ENCODE measurements at places on chromosomes 4 and X. TPM values are rescaled to one million over a fixed set of nuclear protein-coding genes. Genes with fewer than 3 reads are reported as not detected.

GRCh38 chr4:108730579-108730978 is 32.3 kb downstream of the ETNPPL start:
- H3K27me3 ChIP-seq, result no peaks in the 10 kb centered on the region
- no peaks in the 10 kb centered on the region for H3K4me1 ChIP-seq
- no peaks in the 10 kb centered on the region for H3K36me3 ChIP-seq
- H3K27ac ChIP-seq, result no peak overlapping the region
- H3K4me3 ChIP-seq, result no peak overlapping the region

- no peaks in the 10 kb centered on the region for H3K36me3 ChIP-seq
- H3K27ac ChIP-seq, result no peak overlapping the region
- no peaks in the 10 kb centered on the region for H3K4me1 ChIP-seq
- no peak for DNase-seq
- H3K4me3 ChIP-seq, result no peak overlapping the region
Observed at GRCh38 chrX:115581759-115582615, 21.0 kb downstream of the PLS3 start.

- H3K4me1 ChIP-seq, result no peaks in the 10 kb centered on the region
- no peak overlapping the region for H3K27ac ChIP-seq
- DNase-seq, result no peak
- no peak overlapping the region for H3K4me3 ChIP-seq
Observed at GRCh38 chrX:136176399-136176825, 29.1 kb downstream of the FHL1 start.

DNA sequence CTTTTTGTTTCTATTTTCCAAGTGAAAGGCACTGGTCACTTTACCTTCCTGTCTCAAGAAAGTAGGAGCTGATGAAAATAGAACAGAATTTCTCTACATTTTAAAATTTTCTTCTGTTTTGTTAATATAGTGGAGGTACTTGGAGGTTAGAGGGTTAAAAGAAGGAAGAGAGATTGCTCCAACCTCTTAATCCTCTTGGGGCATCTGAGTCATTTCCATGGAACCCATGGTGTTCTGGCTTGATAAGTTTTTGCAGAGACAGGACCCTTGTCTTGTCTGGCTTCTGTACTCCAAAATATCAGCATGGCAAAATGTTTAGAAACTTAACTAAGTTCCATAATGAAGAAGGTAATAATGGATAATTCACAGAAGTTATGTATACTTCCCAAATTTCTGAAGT is 727.2 kb downstream of the C4orf33 start:
- no peaks in the 10 kb centered on the region for H3K27me3 ChIP-seq
- no peak overlapping the region for H3K27ac ChIP-seq
- DNase-seq, result no peak

DNA sequence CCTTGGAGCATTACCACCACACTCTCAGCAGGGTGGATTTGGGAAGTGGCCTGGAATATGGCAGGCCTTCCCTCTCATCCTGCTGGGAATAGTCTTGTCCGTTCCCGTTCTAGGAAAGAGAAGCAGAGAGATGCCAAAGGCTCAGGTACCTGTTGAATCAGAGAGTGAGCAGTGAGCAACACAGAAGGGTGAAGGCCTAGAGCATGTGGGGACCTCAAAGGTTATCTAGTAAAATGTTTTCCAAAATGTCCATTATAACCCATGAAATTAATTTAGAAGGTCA is 30.8 kb downstream of the SLC16A2 start:
- H3K4me1 ChIP-seq, result no peaks in the 10 kb centered on the region
- DNase-seq, result no peak
- no peak overlapping the region for H3K27ac ChIP-seq
- H3K27me3 ChIP-seq, result no peaks in the 10 kb centered on the region

GRCh38 chr4:87213421-87214075 is 6.9 kb downstream of the KLHL8 start:
- no peak overlapping the region for H3K4me3 ChIP-seq
- DNase-seq, result no peak
- peaks cover 2% of the 10 kb centered on the region for H3K4me1 ChIP-seq
- no peaks in the 10 kb centered on the region for H3K27me3 ChIP-seq
- H3K36me3 ChIP-seq, result no peaks in the 10 kb centered on the region
- H3K27ac ChIP-seq, result no peak overlapping the region

DNA sequence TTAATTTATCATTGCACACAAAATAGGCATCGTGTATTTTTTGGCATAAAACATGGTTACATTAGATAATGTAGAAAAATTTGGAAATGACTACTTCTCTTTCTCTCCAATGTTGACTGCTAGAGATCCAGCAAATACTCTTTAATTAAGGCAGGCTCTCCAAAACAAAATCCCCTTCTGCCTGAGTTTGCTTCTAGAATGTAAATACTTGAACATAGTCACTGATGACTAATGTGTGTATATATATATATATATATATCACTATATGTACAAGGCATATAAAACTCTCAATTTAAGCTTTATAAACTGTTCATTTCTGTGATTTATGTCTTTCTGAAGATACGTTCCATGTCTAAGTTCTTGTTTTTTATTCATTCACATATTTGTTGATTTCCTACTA is 67.2 kb upstream of the CAMK2D start:
- H3K27ac ChIP-seq, result no peak overlapping the region
- no peaks in the 10 kb centered on the region for H3K27me3 ChIP-seq
- H3K4me3 ChIP-seq, result no peak overlapping the region
- H3K36me3 ChIP-seq, result no peaks in the 10 kb centered on the region
- peaks cover 8% of the 10 kb centered on the region for H3K4me1 ChIP-seq
- DNase-seq, result no peak

DNA sequence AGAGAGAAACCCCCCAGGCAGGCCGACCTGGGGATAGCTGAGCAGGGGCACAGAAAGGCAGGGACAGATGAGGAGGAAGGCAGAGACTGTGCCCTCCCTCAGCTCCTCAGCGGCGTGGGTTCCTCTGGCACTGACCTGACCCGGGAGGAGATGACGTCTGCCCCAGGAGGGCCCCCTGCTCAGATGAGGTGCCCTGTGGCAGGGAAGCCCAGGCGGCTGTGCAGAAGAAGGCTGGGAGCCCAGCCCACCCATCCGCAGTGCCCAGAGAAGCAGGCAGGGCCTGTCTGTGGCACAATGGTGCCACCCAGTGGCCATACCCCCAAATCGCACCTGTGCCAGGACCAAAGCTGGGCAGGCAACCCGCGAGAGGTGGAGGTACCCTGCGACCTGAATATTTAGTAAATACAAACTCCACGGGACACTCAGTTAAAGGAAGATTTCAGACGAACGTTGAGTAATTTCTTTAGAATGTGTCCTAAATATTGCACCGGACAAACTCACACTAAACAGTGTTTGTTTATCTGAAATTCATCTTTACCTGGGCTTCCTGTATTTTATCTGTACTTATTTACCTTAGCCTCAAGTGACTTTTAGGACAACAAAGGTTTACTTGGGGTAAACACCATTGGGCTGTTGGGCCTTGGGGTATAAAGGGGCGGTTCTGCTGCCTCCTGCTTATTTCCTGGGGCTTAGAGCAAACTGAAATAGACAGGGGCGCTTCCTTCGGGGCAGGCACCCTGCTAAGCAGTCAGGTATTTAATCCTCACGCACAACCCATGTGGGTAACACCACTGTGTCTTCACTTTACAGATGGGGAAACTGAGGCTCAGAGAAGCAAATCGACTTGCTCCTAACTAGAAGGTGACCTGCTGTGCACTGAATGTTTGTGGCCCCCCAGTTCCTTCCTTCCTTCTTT is 46.5 kb upstream of the HMX1 start:
- H3K27ac ChIP-seq, result no peak overlapping the region
- H3K27me3 ChIP-seq, result no peaks in the 10 kb centered on the region
- no peaks in the 10 kb centered on the region for H3K36me3 ChIP-seq
- peak; percentile 16 for DNase-seq
- no peak overlapping the region for H3K4me3 ChIP-seq

DNA sequence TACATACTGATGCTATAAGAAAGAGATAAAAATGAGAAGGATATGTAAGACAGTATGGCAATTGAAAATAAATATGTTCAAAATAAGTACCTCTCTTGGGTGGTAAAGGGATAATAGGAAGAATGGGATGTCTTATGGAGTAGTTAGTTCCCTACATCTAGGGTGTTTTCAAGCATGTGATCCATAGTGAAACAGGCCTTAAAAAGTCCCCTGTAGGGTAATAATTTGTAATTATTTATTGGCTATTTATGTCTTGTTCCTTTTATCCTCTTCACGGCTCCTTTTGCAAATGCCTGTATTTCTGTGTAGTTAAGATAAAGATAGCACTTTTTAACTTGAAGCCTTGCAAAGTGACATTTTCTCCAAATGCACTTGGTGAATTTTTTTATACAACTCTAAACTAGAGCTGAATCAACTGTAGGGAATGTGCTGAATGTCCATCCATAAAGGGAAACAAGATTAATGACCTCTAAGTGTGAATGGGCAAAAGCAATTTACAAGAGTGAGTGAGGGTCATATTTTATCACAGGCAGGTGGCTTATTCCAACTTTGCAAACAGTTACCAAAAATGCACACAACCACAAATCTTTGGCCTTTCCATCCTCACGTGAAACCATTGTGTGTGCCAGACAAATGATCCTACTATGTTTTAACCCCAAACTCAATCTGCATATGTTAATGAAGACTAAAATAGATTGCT is 299.0 kb downstream of the KCNIP4 start:
- H3K4me3 ChIP-seq, result no peak overlapping the region
- H3K36me3 ChIP-seq, result no peaks in the 10 kb centered on the region
- no peaks in the 10 kb centered on the region for H3K4me1 ChIP-seq
- no peaks in the 10 kb centered on the region for H3K27me3 ChIP-seq

DNA sequence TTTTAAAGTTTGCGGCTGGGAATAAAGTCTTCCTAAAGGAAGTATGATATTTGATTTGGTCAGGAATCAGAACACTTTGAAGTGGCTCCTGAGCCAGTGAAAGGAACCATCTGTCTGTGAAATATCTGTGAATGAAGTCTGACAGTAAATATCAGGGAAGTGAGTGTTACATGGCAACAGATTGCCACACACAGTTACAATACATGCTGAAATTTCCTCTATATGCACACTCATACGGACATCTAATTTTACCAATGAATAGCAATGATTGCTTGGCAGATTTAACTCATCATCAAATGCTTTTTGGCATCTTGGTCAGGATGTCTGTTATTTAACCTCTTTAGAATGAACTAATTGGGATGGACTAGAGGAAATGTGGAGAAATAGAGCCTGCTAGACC is 1023.8 kb downstream of the FAT4 start:
- no peak for DNase-seq
- H3K27ac ChIP-seq, result no peak overlapping the region
- H3K36me3 ChIP-seq, result no peaks in the 10 kb centered on the region

DNA sequence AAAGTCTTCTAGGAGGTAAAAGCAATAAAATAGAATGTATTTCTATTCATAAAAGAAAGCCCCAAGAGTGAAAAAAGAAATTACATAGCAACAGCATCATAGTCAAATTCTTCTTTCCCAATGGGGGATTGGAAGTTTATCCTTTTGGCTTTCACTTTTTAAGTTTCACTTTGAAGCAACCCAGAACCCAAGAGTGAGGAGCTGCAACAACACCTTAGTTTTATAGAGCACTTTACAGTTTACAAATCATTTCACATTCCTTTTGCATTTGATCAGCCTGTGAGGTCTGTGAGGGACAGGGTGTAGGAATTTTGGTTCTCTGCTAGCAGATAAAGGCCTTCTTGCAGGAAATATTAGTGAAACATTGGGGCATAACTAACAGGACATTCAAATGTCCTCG is 112.0 kb upstream of the NDP start:
- H3K27ac ChIP-seq, result no peak overlapping the region
- H3K27me3 ChIP-seq, result no peaks in the 10 kb centered on the region
- H3K4me3 ChIP-seq, result no peak overlapping the region

- H3K27ac ChIP-seq, result no peak overlapping the region
- H3K36me3 ChIP-seq, result no peaks in the 10 kb centered on the region
- H3K4me1 ChIP-seq, result no peaks in the 10 kb centered on the region
- no peak for DNase-seq
- H3K27me3 ChIP-seq, result no peaks in the 10 kb centered on the region
Observed at GRCh38 chrX:124194901-124195300, 137.6 kb upstream of the TEX13D start.

The VCX3A gene
- 0.16 TPM for polyA plus RNA-seq

DNA sequence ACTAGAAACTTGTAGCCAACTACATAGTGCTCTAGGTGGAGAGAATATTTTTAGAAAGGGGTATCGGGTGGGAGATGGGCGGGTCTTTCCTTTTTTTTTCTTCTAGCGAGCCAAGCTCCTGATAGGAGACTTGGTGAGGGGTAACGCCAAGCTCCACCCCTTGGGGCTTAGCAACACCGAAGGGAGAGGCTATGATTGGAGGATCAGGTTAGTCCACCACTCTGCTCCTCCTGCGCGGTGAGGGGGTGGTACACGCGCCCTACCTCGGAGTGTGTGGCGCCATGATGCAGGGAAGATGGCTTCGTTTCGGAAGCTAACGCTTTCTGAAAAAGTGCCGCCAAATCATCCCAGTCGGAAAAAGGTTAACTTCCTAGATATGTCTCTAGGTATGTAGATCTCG is at the start of gene LUZP4:
Gene LUZP4 (plus strand): TSS at position 251 of the 400 bp plus-strand sequence. CDS start 45 bp downstream, at position 296.
- no peak within 1 kb of the TSS for H3K4me3 ChIP-seq
- H3K36me3 ChIP-seq, result no peaks in the 10 kb centered on the region
- DNase-seq, result no peak
- H3K27ac ChIP-seq, result no peak within 1 kb of the TSS
- H3K4me1 ChIP-seq, result no peaks in the 10 kb centered on the region

Measured in thymus (tissue), 14 donors.